C1 segment of cervical spinal cord (tissue), 14 donors: ENCODE measurements at places on chromosomes 4 and X.

DNA sequence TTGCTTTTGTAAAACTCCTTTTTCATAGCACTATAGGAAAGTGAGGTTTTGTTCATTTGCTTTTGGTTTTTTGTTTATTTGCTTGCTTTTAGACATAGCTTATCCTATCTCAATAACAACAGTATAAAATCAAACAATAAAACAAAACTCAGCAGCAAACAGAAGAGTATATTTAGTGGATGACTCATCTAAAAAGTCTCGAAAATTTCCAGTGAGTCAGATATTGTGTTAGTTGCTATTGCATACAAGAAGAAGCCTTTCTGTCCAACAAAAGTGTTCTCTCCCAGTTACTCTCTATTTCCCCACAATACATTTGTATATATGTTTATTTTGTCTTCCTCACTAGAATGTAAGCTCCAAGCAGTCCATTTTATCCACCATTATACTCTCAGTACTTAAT is 36.0 kb upstream of the NPNT start:
- no peak for DNase-seq

DNA sequence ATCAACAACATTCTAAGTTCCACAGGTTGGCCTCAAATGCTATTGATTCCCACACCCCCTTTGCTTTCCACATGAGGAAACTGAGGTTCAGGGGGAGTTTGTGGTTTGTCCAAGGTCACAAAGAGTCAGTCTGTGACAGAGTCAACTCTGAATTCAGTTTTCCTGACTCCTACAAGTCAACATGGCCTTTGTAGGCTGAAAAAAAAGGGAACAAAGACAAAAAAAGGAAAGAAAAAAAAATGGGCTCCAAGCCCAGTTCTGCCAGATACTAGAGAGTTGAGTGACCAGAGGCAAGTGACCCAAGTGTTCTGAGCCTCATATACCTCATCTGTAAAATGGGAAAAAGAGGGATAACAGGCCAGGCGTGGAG is 16.5 kb upstream of the PIM2 start:
- DNase-seq = no peak

DNA sequence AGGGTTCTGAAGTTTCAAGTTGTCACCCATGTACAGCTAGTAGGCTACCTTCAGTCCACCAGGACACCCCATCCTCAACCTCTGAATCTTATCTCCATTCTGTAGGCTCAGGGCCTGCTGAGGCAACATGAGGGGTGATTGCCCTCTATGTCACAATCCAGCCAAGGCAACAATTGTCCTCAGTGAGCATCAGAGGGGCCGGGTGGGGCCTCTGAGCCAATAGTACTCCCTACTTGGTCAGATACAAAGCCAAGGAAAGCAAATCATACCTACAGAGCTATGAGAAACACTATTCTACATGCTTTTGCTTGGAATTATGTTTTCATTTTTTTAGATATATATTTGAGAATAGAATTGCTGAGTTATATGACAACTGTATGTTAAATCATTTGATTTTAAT is at the start of gene ACTRT1:
ACTRT1 (minus strand) TSS at position 101 of the 400 bp plus-strand sequence. CDS start 197 bp downstream, outside the sequence.
- DNase-seq = no peak

- DNase-seq = no peak
These were observed 32.4 kb upstream of the SORCS2 start for GRCh38 chr4:7159923-7160322.

GRCh38 chr4:185142564-185142911 is 528 bp upstream of the SLC25A4 start:
- DNase-seq = no peak

DNA sequence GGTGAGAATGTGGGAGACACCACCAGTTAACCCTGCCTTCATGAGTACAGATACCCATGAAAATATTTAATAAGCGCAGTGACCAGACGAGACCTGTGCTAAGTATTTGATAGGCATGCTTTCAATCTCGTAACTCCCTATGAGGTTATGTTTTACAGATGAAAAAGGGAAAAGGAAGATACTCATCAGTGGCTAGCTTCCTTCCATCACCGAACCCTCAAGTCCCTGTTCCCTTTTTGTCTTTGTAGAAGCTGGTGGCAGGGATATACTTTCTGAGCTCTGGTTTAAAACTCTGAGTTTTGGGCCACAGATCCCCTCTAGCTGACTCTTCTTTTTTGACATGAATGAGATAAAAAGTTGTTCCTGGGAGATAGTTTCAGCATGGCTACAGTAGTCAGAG is 26.3 kb downstream of the AFF1 start:
- no peak for DNase-seq

GRCh38 chrX:19512961-19513360 is 2.3 kb downstream of the MAP3K15 start:
- DNase-seq = no peak

DNA sequence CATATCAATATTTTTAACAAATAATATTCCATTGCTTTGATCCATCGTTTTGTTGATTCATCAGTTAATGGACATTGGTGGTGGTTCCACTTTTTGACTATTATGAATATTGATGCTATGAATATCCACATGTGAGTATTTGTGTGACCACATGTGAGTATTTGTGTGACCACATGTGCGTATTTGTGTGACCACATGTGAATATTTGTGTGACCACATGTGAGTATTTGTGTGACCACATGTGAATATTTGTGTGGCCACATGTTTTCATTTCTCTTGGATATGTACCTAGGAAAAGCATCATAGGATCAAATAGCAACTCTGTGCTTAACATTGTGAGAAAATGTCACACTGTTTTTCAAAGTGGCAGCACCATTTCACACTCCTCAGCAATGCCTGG is 433.6 kb upstream of the FRG1 start:
- DNase-seq = no peak

DNA sequence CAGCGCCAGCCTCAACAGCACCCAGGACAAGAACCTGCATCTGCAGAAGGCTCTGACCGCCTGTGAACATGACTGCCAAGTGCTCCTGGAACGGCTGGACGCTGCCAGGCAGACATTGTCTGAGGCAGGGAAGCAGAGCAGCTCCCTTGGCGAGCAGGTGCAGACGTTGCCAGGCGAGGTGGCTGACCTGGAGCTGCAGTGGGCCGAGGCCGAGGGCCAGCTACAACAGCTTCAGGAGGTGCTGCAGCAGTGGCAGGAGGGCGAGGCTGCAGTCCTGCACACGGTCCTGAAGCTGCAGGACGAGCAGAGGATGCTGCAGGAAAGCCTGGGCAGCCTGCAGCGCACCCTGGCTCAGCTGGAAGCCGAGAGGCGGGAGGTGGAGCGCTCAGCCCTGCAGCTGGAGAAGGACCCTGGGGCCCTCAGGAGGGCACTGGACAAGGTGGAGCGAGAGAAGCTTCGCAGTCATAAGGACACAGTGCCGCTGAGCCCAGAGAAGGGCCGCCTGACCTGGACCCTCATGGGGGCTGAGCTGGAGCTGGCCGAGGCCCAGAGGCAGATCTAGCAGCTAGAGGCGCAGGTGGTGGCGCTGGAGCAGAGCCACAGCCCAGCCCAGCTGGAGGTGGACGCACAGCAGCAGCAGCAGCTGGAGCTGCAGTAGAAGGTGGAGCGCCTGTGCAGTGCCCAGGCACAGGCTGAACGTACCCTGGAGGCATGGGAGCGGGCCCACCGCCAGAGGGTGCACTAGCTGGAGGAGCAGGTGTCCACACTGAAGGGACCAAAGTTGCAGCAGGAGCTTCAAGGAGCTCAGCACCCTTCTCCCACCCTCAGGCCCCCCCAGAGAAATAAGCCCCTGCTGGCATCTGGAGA is 16.4 kb downstream of the SMIM10L2A start:
- no peak for DNase-seq

- DNase-seq = no peak
These were observed 7.5 kb upstream of the RUFY3 start for GRCh38 chr4:70714079-70714887.

- no peak for DNase-seq
These were observed 110.5 kb downstream of the PCDH18 start for GRCh38 chr4:137421796-137422195.

DNA sequence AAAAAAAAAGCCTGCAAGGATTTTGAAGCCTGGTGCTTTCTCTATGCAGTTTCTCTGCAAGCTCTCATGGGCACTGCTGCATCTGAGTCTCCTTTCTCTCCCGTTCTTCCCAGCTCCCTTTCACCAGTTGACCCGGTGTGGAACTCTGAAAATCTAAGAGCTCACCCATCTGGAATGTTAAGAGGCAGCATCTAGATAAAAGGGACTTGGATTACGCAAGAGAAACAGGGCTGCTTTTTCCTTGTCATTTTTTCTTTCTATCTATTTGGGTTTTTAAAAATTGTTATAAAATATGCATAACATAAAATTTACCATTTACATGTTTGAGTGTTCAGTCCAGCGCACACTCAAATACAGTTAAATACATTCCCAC is 95.2 kb upstream of the RPS6KA3 start:
- DNase-seq = no peak

GRCh38 chrX:14817571-14817970 is 55.3 kb downstream of the FANCB start:
- no peak for DNase-seq

GRCh38 chrX:29237972-29238371 is 650.7 kb downstream of the IL1RAPL1 start:
- DNase-seq = no peak

DNA sequence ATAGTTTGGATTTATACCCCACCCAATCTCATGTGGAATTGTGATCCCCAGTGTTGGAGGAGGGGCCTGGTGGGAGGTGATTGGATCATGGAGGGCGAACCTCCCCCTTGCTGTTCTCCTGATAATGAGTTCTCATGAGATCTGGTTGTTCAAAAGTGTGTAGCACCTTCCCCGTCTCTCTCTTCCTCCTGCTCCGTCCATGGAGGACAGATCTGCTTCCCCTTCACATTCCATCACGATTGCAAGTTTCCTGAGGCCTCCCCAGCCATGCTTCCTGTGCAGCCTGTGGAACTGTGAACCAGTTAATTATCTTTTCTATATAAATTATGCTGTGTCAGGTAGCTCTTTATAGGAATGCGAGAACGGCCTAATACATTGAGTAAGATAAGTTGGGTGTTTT is 518.8 kb upstream of the LCORL start:
- no peak for DNase-seq

GRCh38 chr4:119977076-119977940 is 89.3 kb downstream of the MAD2L1 start:
- no peak for DNase-seq

GRCh38 chr4:96887857-96888256 is 1048.0 kb downstream of the PDHA2 start:
- DNase-seq = no peak

DNA sequence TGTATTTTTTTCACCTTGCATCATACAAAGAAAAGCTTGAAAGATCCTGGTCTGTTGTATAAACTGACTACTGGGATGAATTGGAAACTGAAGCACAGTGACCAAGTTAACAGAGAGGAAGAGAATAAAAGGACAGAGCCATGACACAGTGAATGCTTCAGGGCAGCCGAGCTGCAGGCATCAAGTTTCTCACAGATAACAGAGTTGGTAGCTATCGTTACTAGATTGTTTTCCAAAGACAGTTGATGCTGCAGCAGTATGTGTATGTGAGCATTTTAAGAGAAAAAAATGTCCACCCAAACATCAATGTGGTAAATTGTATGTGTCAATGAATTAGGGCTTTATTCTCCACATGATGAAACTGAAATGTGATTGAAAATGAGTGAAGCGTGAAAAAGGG is 1032.7 kb downstream of the ADGRL3 start:
- DNase-seq = no peak
